ENCODE measurements at places on chromosomes 13 and 19.

- no peak overlapping the region for H3K27ac ChIP-seq
- peaks cover 9% of the 10 kb centered on the region for H3K36me3 ChIP-seq
- no peaks in the 10 kb centered on the region for H3K4me1 ChIP-seq
- H3K4me3 ChIP-seq, result no peak overlapping the region
Observed at GRCh38 chr19:48095612-48096175, 14.9 kb downstream of the PLA2G4C start.

DNA sequence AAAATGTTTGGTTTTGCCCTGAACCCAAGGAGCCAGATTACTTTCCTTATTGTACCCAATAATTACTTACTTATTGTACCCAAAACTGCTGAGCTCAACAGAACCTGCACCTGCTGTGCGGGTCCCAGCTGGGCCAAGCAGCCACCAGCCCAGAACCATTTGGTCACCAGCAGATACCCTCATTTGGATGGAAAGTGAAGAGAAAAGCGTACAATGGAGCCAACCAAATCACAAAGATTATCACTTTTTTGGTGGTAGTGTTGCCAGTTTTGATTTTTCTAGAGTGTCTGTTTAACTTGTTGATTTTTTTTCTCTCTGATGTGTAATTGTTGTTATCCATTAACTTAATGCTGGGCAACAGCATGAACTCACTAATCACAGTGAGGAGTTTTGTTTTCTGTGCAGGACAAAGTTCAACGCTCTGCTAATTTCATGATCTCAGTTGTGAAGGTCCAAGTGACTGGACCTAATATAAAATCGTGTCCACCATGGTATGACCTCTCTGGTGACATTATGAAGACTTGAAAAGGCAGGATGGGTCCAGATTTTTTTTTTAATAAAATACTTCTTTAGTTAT lies 23.8 kb downstream of the SPATA13 start:
- peaks cover 5% of the 10 kb centered on the region for H3K4me1 ChIP-seq
- no peak overlapping the region for H3K27ac ChIP-seq
- no peaks in the 10 kb centered on the region for H3K36me3 ChIP-seq
- no peaks in the 10 kb centered on the region for H3K27me3 ChIP-seq

GRCh38 chr13:110359840-110360301 lies 52.8 kb downstream of the COL4A2 start:
- DNase-seq, result no peak
- peaks cover 24% of the 10 kb centered on the region for H3K4me1 ChIP-seq
- H3K4me3 ChIP-seq, result no peak overlapping the region

DNA sequence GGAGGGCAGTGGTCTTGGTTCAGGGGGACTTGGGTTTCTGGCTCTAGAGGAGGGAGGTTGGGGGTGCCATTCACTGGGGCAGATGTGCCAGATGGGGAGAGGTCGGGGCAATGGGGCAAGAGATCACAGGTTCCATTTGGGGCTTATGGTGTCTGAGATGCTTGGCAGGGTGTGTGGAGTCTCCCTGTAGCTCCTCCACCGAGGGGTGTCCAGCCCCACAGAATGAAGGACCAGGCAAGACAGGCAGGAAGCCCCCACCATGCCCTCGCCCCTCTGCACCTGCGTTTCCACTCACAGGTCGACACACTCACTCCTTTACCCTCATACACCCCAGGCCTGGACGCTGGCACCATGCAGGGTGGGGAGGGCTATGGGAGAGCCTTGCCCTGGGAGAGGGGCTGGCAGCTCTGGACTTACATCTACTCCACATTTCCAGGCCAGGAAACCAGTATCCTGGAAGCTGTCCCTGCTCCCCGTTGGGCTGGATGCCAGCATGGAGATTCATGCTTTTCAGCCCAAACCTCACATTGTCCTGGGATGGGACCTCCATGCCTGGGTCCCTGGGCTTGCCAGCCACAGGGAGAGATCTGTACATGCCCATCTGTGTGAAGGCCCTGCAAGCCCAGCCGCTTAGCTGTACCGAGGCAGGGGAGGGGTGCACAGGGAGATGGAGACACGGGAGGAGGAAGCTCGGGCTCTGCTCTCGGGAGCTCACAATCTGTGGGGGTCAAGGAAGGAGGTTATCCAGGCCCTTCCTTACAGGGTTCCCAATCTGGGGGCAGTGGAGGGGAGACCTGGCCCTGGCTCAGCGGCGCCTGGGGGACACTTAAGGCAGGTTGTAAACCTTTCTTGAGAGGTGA lies 77.1 kb downstream of the CHST8 start:
- H3K4me1 ChIP-seq, result no peaks in the 10 kb centered on the region
- H3K27ac ChIP-seq, result no peak overlapping the region
- H3K27me3 ChIP-seq, result no peaks in the 10 kb centered on the region
- no peak for DNase-seq

DNA sequence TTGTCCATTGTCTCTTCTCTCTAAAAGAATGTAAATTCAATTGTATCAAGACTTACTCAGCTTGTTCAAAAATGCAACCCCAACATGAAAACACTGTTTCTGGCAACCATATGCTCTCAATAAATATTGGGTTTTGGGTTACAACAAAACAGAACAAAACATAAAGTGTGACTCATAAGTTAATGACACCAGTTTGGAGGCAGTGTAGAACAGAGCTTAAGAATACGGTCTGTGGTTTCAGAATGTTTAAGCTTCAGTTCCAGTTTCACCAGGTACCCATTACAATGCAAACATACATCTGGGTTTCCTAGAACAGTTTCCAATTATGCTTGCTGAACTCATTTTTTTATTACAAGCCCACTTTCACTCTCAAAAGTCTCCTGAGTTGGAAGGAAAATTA lies 285.8 kb upstream of the PCDH9 start:
- no peak overlapping the region for H3K27ac ChIP-seq
- H3K36me3 ChIP-seq, result no peaks in the 10 kb centered on the region
- no peak overlapping the region for H3K4me3 ChIP-seq

DNA sequence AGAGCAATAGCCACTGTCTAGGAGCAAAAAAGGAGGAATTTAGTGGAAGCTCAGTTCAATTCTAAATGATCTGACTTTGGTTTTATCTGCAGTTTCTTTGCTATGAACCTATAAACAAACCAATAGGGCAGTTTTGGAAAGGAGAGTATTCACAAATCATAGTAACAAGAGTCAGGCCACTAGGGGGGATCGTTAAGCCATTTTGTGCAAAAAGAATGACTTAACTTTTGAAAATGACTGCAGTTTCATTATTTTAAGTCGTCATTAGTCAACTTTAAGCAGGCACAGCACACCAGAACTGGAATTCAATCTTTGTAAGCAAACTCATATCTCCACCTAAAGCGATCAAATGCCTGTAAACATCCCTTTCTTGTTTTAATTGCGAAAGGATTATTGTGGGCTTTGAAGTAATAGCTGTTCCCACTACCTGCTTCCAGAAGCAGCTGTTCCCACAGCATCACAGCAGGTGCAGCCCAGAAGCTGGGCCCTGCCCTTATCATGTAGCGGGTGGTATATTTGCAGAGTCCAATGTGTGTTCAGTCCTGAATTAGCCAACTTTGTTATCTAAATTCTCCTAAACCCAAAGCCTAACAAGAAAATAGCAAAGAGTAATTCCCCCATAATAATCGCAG lies 51.5 kb downstream of the SOX21 start:
- no peaks in the 10 kb centered on the region for H3K36me3 ChIP-seq
- H3K4me3 ChIP-seq, result no peak overlapping the region
- no peaks in the 10 kb centered on the region for H3K4me1 ChIP-seq
- DNase-seq, result no peak

DNA sequence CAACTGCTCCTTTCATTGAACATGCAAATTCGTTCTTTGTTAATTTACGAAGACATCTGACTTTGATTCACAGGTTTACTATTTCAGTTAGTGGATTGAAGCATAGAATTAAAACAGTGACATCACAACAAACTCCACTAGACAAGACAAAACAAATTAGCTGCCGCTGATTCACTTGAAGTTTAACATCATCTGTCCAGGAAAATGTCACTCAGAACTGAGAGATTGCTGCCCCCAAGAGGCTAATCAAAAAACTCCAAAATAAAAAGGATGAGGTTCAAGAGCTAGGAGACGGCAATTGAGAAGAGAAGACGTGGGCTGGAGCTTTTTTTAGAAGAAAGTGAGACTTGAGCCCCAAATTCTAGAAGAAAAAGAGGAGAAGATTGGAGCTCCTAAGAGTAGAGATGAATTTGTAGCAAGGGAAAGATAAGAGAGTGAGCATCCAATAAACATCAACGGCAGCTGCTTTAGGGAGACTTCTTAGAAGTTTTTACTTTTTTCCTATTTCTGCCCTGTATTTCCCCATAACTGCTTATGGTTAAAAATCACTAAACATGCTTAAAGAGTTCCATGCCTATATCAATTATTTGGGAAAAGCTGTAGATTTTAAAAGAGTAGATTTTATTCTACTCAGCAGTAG lies 40.8 kb upstream of the TPP2 start:
- no peaks in the 10 kb centered on the region for H3K36me3 ChIP-seq
- no peak for DNase-seq
- H3K27ac ChIP-seq, result no peak overlapping the region
- H3K27me3 ChIP-seq, result no peaks in the 10 kb centered on the region

GRCh38 chr19:55258476-55258827 lies 365 bp downstream of the PPP6R1 start:
- peaks cover 47% of the 10 kb centered on the region for H3K4me1 ChIP-seq
- peak overlapping the region; percentile 25 for H3K4me3 ChIP-seq
- no peaks in the 10 kb centered on the region for H3K27me3 ChIP-seq
- DNase-seq, result peak; percentile 42
- H3K27ac ChIP-seq, result peak overlapping the region; percentile 56

DNA sequence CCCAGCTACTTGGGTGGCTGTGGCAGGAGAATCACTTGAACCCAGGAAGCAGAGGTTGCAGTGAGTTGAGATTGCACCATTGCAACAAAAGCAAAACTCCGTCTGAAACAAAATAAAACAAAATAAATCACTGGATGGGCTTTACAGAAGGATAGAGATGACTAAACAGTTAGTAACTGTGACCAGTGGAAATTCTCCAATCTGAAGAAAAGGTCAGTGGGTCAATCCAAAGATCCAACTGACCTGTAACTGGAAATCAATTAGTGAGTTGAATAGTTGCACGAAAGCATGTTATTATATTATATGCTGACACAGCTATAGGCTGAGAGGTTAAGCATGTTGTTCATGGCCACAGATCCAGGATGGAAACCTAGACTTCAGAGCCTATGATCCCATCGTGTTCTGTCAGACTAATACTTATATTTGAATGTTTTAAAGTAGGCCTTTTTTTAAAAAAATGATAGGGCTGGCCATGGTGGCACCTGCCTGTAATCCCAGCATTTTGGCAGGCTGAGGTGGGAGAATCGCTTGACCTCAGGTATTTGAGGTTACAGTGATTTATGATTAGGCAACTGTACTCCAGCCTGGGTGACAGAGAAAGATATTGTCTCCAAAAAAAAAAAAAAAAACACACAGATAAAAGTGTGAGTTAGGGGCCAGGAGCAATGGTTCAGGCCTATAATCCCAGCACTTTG lies 1.4 kb downstream of the ECH1 start:
- peaks cover 25% of the 10 kb centered on the region for H3K36me3 ChIP-seq
- H3K4me3 ChIP-seq, result no peak overlapping the region
- no peak overlapping the region for H3K27ac ChIP-seq
- H3K27me3 ChIP-seq, result no peaks in the 10 kb centered on the region
- no peak for DNase-seq
- H3K4me1 ChIP-seq, result peaks cover 29% of the 10 kb centered on the region

DNA sequence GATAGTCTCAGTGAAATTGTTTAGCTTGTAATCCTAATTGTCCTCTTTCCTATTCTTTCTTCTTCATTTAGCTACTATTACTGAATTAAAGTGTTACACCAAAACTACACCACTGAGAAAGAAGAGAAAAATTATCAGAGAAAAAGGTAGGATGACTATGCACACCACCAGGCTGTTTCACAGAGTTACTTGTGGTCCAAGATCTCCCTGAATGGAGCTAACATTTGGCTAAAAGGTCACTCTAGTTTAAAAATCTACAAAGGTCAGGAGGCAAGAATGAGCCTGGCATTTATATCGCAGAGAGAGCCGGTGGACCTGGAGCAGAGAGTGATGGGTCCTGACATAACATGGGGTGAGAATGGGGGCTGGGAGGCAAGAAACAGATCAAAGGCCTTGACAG lies 37.0 kb upstream of the EEF1AKMT1 start:
- H3K36me3 ChIP-seq, result peaks cover 11% of the 10 kb centered on the region
- no peak overlapping the region for H3K4me3 ChIP-seq
- H3K4me1 ChIP-seq, result peaks cover 17% of the 10 kb centered on the region
- H3K27ac ChIP-seq, result no peak overlapping the region

DNA sequence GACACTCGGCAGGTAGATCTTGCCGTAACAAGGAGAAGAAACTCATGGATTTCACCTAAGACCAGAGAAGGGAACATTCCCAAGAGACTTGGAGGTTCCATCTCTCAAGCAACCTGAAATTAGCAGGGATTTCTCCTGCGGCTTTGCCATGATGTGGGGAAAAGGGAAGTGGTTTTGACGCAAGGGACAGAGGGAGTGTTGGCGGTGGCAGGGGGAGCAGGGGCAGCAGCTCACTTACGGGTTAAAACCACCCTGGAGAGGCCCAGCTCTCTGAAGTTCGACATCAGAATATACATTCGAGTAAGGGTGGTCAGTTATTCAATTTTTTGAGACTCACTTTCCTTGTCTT lies 76.1 kb upstream of the POMP start:
- no peak overlapping the region for H3K27ac ChIP-seq
- no peak overlapping the region for H3K4me3 ChIP-seq
- no peaks in the 10 kb centered on the region for H3K36me3 ChIP-seq
- H3K4me1 ChIP-seq, result peaks cover 10% of the 10 kb centered on the region
- DNase-seq, result no peak

GRCh38 chr13:49927755-49928154 lies 8.4 kb downstream of the SPRYD7 start:
- H3K27ac ChIP-seq, result no peak overlapping the region
- H3K36me3 ChIP-seq, result peaks cover 8% of the 10 kb centered on the region
- no peaks in the 10 kb centered on the region for H3K27me3 ChIP-seq
- no peak overlapping the region for H3K4me3 ChIP-seq
- DNase-seq, result no peak

GRCh38 chr13:54445865-54446264 lies 1417.3 kb downstream of the OLFM4 start:
- no peaks in the 10 kb centered on the region for H3K27me3 ChIP-seq
- H3K4me1 ChIP-seq, result no peaks in the 10 kb centered on the region
- H3K4me3 ChIP-seq, result no peak overlapping the region

- DNase-seq, result no peak
- H3K4me3 ChIP-seq, result no peak overlapping the region
- H3K27me3 ChIP-seq, result no peaks in the 10 kb centered on the region
- no peak overlapping the region for H3K27ac ChIP-seq
- H3K4me1 ChIP-seq, result no peaks in the 10 kb centered on the region
Observed at GRCh38 chr13:83995930-83996329, 113.7 kb upstream of the SLITRK1 start.

DNA sequence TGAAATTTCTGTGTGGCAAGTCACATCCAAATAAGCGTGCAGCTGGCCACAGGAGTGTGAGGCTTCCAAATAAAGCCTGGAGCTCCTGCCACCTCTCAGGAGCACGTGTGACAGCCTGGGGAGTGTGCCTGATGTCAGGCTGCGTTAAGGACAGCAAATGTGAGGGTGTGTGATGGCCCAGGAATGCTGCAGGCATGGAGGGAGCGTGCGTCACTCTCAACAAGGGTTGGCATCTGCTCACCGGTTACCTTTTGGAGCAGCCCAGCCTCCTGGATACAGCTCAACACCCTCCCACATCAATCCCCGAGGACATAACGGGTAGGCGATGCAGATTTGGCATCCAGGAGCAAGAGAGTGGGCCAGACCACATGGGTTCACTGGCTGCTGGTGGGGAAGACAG lies 19.0 kb downstream of the NUMBL start:
- no peaks in the 10 kb centered on the region for H3K4me1 ChIP-seq
- H3K27ac ChIP-seq, result no peak overlapping the region
- H3K27me3 ChIP-seq, result no peaks in the 10 kb centered on the region
- peaks cover 46% of the 10 kb centered on the region for H3K36me3 ChIP-seq

Measured in thyroid gland (tissue), 4 donors.